Sigmoid colon (tissue), 7 donors: ENCODE measurements at places on chromosomes 1 and 21. TPM values are rescaled to one million over a fixed set of nuclear protein-coding genes. Genes with fewer than 3 reads are reported as not detected.

DNA sequence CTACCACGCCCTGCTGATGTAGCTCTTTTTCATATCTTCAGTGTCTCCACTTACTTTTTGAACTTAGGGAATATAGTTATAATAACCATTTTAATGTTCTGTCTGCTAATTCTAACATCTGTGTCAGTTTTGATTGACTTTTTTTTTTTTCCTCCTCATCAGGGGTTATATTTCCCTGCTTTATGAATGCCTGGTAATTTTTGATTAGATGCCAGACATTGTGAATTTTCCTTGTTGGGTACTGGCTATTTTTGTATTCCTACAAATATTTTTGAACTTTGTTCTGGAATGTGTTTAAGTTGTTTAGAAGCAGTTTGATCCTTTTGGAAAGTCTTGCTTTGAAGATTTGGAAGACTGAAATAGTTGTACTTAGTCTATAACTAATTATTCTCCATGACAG is 82.1 kb downstream of the ROR1 start:
- no peak overlapping the region for H3K27ac ChIP-seq
- no peak overlapping the region for H3K4me3 ChIP-seq
- H3K27me3 ChIP-seq: no peaks in the 10 kb centered on the region
- peaks cover 13% of the 10 kb centered on the region for H3K4me1 ChIP-seq
- DNase-seq: no peak

- no peak overlapping the region for H3K27ac ChIP-seq
- no peaks in the 10 kb centered on the region for H3K27me3 ChIP-seq
- no peak for DNase-seq
Observed at GRCh38 chr1:169708647-169709046, 2.8 kb downstream of the SELL start.

DNA sequence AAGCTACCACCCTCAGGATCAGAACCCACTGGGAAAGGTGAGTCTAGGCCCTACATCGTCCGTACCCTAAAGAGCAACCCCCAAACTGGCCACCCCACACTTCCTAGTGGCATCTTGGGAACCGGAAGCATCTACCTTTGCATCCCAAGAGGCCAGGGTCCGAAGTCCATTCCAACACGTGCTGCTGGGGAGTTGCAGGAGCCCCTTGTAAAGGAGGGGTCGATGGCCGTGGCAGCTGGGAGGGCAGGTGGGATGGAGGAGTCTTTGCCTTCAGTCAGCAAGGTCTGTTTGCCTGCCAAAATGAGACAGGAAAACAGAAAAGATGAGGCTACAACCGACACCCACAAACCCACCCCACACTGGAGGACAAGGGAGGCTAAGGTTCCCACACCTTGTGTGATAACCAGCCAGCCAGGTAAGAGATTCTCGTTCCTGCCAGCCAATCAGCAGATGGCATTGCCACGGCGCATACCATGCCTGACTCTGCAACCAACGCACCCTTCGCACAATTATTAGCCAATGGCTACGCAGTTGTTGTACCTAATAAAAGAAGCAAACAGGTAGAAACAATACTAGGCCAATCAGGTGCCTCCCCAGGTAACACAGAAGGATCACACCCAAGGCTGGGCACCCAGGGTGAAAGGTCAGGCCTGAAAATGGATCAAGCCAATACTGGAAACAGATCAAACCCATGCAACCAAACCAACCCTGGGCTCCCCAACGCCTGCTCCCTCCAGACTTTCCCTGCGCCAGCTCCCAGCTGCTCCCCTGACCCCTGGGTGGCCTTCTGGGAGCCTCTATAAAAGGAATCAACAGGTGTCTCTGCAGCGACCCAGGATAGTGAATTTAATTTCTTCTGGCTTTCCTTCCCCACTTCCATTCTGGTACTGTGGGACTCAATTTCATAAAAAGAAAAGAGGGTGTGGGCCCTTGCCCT is 35.6 kb downstream of the CASZ1 start:
- H3K27me3 ChIP-seq: no peaks in the 10 kb centered on the region
- no peak for DNase-seq
- no peak overlapping the region for H3K4me3 ChIP-seq
- no peaks in the 10 kb centered on the region for H3K36me3 ChIP-seq
- H3K27ac ChIP-seq: no peak overlapping the region

The RAB13 gene
- total RNA-seq: 34.3 TPM

The EDARADD gene
- total RNA-seq: not detected

- no peak for DNase-seq
- H3K4me1 ChIP-seq: no peaks in the 10 kb centered on the region
- no peak overlapping the region for H3K4me3 ChIP-seq
Observed at GRCh38 chr1:99084562-99084961, 79.9 kb upstream of the PLPPR5 start.

- H3K4me3 ChIP-seq: no peak overlapping the region
- H3K4me1 ChIP-seq: peaks cover 22% of the 10 kb centered on the region
- H3K27ac ChIP-seq: no peak overlapping the region
- DNase-seq: no peak
- peaks cover 47% of the 10 kb centered on the region for H3K27me3 ChIP-seq
Observed at GRCh38 chr1:3612123-3612522, 815 bp upstream of the MEGF6 start.

DNA sequence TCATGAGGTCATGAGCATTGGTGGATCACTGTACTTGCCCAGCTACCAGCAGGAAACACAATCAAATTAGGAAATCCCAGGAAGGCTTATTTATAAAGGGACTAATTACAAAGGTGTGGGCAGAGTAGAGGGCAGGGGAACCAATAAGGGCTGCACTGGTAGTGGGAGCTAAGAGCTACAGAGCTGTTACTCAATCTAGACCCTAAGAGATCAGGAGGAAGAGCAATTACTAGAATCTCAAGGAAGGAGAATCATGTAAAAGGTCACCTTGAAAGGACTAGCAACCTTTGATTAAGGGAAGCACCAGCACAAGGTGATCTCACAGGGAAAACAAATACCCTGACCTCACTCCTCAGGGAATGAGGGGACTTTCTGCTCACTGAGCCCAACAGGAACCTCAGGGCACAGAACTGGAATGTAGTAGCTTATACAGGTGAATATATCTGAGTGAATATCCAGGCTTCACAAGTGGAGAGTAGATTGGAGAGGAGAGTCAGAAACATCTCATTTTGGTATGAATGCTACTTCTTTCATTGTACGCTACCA is 66.8 kb downstream of the SAMSN1 start:
- no peak overlapping the region for H3K4me3 ChIP-seq
- H3K27me3 ChIP-seq: no peaks in the 10 kb centered on the region
- DNase-seq: no peak
- H3K27ac ChIP-seq: no peak overlapping the region

GRCh38 chr1:115437196-115437595 is 99.1 kb upstream of the NGF start:
- H3K4me3 ChIP-seq: no peak overlapping the region
- no peaks in the 10 kb centered on the region for H3K27me3 ChIP-seq
- no peaks in the 10 kb centered on the region for H3K36me3 ChIP-seq
- no peak for DNase-seq

The ARHGAP29 gene
- 23.2 TPM for total RNA-seq

The USF1 gene
- total RNA-seq: 76.2 TPM
